ENCODE measurements at places on chromosomes 13 and 19. TPM values are rescaled to one million over a fixed set of nuclear protein-coding genes. Genes with fewer than 3 reads are reported as not detected.

DNA sequence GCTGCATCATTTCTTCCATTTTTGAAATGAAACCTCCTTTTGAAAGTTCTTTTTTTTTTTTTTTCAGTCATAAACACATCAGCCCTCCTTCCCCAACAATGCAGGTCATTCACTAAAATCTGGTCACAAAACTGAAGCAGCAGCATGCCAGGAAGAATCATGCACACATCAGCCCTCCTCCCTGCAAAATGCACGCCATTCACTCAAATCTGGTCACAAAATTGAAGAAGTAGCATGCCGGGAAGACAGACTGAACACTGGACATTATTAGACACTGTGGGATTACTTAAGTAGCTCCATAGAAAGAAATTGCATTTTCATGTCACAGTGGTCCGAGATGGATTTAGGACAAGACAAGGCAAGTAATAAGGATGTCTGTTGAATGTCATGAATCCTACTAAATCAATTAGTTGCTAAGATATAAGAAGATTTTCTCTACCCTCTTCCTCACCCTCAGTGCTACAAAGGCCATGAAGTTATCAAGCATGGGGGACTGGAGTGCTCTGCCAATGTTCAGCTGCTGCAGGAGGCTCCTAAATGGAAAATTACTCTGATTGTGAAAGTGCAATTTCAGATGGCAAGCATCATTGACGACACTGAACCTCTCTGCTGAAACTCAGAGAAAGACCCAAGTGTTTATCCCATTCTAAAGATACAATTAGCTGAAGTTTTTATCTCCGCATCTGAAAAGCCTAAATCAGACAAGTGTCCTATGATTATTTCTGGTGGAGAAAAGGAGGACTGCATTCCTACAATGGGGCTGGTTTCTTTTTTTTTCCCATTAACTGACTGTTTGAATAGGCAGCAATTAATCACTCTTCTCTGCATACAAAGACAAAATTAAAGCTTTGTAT lies 913.2 kb downstream of the DIAPH3 start:
- H3K27me3 ChIP-seq, result no peaks in the 10 kb centered on the region
- no peak for DNase-seq
- H3K4me3 ChIP-seq, result no peak overlapping the region
- peaks cover 9% of the 10 kb centered on the region for H3K4me1 ChIP-seq

KLF2 gene
- polyA plus RNA-seq, result 6.9 TPM

CLPTM1 gene
- 86.5 TPM for polyA plus RNA-seq

DNA sequence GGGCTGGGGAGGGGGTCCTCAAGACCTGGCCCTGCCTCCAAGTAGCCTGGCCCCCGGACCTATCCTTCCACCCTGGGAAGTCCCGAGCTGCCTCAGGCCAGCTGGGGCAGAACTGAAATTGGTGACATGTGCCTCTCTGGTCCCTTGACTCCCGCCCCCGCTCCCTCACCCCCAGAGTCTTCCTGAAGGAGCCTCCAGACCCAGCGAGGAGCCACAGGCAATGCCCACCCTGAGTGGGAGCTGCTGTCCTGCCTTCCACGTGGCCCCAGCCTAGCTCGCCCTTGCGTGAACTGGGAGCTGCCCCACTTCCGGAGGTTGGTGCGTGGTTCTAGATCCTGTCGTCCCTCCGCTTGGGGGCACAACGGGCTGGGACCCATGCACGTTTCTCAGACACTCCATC lies 34.6 kb downstream of the CEBPA start:
- no peak for DNase-seq
- no peaks in the 10 kb centered on the region for H3K4me1 ChIP-seq
- no peak overlapping the region for H3K4me3 ChIP-seq

DNA sequence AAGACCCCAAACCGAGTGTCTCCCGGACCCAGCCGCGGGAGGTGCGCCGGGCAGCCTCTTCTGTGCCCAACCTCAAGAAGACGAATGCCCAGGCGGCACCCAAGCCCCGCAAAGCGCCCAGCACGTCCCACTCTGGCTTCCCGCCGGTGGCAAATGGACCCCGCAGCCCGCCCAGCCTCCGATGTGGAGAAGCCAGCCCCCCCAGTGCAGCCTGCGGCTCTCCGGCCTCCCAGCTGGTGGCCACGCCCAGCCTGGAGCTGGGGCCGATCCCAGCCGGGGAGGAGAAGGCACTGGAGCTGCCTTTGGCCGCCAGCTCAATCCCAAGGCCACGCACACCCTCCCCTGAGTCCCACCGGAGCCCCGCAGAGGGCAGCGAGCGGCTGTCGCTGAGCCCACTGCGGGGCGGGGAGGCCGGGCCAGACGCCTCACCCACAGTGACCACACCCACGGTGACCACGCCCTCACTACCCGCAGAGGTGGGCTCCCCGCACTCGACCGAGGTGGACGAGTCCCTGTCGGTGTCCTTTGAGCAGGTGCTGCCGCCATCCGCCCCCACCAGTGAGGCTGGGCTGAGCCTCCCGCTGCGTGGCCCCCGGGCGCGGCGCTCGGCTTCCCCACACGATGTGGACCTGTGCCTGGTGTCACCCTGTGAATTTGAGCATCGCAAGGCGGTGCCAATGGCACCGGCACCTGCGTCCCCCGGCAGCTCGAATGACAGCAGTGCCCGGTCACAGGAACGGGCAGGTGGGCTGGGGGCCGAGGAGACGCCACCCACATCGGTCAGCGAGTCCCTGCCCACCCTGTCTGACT lies 7.9 kb downstream of the MAP1S start:
- DNase-seq, result no peak
- no peak overlapping the region for H3K4me3 ChIP-seq
- peaks cover 47% of the 10 kb centered on the region for H3K36me3 ChIP-seq
